ENCODE measurements at places on chromosomes 2 and 18. TPM values are rescaled to one million over a fixed set of nuclear protein-coding genes. Genes with fewer than 3 reads are reported as not detected.

Gene CCDC68
- total RNA-seq = 1.8 TPM

Gene PLB1
- 3.1 TPM for total RNA-seq

Gene DLX1
- not detected for total RNA-seq

Gene BCL11A
- total RNA-seq = 0.37 TPM

Gene HNMT
- total RNA-seq = 61.4 TPM

Gene NEU2
- not detected for total RNA-seq

Gene UCN
- total RNA-seq = 0.22 TPM

Gene MCM6
- 22.6 TPM for total RNA-seq

Gene RGPD4
- not detected for total RNA-seq

Gene TTC32
- total RNA-seq = 12.4 TPM

Gene PLEKHH2
- total RNA-seq = 11.7 TPM

Gene OTOS
- not detected for total RNA-seq

Gene ABCG8
- not detected for total RNA-seq

Gene COLEC12
- total RNA-seq = 13.2 TPM

Gene EVA1A
- total RNA-seq = 35.9 TPM

Gene GAREM1
- 2.4 TPM for total RNA-seq

Gene REG1B
- not detected for total RNA-seq

Gene CD8B
- not detected for total RNA-seq

Gene TMEM18
- 23.6 TPM for total RNA-seq

Gene IKZF2
- 7.5 TPM for total RNA-seq

Gene DSG4
- total RNA-seq = not detected

Gene CFAP65
- total RNA-seq = not detected

Gene DIPK1C
- not detected for total RNA-seq

Gene PLCL1
- total RNA-seq = 1.9 TPM

Gene RAD51AP2
- total RNA-seq = not detected

Gene CHN1
- 5.4 TPM for total RNA-seq

Gene NT5C1B
- total RNA-seq = 0.33 TPM

Gene FAM237A
- not detected for total RNA-seq

Gene ANKZF1
- total RNA-seq = 27.0 TPM

Gene SMAD2
- 112 TPM for total RNA-seq

Gene POTEI
- not detected for total RNA-seq

Gene ESPNL
- total RNA-seq = 9.2 TPM

Gene IL18R1
- 0.33 TPM for total RNA-seq

Gene DYSF
- total RNA-seq = 0.66 TPM

Gene KCNK3
- 0.44 TPM for total RNA-seq

Gene SPHKAP
- 1.2 TPM for total RNA-seq

Gene BOLL
- not detected for total RNA-seq

Gene EIF4E2
- 96.3 TPM for total RNA-seq

Gene CHRNG
- not detected for total RNA-seq

Gene SP140
- total RNA-seq = 2.6 TPM

Gene PTH2R
- 0.25 TPM for total RNA-seq

Gene COL4A3
- 0.25 TPM for total RNA-seq

Gene CLASP1
- total RNA-seq = 36.2 TPM

Gene ANKRD30BL
- not detected for total RNA-seq

Gene UGT1A9
- total RNA-seq = not detected

Gene MBOAT2
- total RNA-seq = 89.6 TPM

Gene SFXN5
- 14.8 TPM for total RNA-seq

Gene FOXD4L1
- 0.12 TPM for total RNA-seq

Gene REG3A
- total RNA-seq = not detected

Gene PLEK
- total RNA-seq = under 0.01 TPM

Gene PROKR1
- total RNA-seq = not detected

Gene STAT4
- 0.55 TPM for total RNA-seq

Gene IL1A
- total RNA-seq = 0.12 TPM

Data from uterine smooth muscle cell (primary cell).